ENCODE measurements at places on chromosomes 2 and 18.

- DNase-seq = no peak
Observed at GRCh38 chr2:120441351-120441700, 95.4 kb downstream of the INHBB start.

DNA sequence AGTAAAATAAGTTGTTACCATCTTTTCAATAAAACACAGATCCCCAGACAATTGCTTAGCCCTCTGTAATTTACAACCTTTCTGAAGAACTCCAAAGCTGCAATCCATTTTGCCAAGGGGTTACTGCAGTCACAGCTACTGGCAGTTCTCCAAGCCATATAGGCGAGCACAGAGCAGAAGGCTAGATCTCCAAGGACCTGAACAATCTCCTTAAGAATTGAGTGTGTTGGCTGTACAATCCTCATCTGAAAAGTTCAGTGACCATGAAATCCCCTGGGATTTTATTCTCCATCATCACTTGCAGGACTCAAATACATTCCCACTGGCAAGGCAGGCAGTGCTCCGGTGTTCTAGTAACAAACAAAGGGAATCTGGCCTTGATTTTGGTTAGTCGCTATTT, 103.9 kb upstream of the LRP1B start:
- no peak for DNase-seq

GRCh38 chr18:74163019-74163660, 14.8 kb downstream of the TIMM21 start:
- DNase-seq = no peak

DNA sequence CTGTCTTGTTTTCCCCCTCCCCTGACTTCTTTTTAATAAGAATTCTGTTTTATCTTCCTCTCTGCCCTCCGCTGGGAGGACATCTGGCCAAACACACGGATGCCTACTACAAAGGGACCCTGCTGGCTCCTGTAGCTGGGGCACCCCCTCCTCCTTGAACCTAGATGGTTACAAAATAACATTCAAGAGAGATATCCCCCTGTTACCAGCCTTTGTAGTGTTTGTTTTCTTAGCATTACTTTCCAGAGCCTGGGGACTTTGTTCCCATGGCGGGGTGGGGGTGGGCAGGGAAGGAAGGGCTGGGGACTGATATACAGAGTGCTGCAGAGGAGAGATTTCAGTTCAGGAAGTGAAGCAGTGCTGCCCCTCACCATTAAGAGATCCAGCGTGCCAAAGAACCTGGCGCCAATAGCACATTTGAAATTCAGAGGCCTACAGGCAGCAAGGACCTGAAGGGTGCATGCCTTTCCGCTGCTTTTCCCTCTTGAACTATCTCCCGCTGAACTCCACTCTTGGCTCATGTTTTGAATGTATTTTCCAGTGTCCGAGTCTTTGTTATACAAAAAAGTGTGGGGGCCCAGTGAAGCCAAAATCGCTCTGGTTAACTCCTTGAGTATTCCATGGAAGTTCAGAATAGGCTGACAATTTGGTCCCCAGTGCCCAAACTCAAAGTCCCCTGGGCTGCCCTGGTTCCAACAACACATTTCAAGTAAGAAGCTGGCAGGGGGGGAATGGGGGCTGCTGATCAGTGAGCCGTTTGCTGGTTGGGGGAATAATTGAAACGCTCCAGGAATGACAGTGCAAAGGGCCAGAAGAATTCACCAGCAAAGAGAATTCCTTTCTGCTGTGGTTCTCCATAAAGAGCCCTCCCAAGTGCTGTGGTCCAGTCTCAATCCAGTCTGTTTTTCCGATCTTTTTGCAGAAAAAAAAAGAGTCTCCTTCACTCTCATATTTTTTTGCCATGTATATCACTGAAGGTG, 94.8 kb upstream of the THOC1 start:
- DNase-seq = peak; percentile 26

- peak; percentile 63 for DNase-seq
Observed at GRCh38 chr18:24397131-24397693, 412 bp downstream of the OSBPL1A start.

GRCh38 chr2:8343031-8343430, 338.8 kb upstream of the ID2 start:
- no peak for DNase-seq

GRCh38 chr2:220963930-220964329, 608.2 kb downstream of the EPHA4 start:
- DNase-seq = no peak

DNA sequence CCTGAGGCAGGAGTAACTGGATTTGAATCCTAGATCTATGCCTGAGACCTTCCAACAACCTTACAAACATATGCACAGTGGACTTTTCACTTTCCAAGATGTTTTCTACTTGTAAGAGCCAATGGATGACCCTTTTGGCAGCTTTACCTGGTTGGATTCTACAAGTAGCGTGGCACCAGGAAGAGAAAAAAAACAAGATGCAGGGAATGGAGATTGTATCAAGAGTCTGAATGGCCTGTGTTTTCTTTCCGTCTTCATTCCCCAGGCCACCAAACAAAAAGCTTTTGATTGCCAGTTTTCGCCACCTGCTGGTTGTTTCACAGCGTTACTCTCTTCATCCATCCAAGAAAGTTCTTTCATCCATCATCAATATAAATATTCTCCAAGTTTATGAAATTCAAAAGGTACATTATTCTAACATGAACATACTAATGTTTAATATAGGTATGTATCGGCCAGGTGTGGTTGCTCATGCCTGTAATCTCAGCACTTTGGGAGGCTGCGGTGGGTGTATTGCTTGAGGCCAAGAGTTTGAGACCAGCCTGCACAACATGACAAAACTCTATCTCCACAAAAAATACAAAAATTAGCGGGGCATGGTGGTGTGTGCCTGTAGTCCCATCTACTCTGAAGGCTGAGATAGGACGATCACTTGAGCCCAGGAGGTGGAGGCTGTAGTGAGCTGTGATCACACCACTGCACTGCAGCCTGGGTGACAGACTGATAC, 3.5 kb upstream of the BCL2 start:
- DNase-seq = peak; percentile 61

- DNase-seq = no peak
Observed at GRCh38 chr2:129922571-129923264, 56.7 kb upstream of the RAB6C start.

DNA sequence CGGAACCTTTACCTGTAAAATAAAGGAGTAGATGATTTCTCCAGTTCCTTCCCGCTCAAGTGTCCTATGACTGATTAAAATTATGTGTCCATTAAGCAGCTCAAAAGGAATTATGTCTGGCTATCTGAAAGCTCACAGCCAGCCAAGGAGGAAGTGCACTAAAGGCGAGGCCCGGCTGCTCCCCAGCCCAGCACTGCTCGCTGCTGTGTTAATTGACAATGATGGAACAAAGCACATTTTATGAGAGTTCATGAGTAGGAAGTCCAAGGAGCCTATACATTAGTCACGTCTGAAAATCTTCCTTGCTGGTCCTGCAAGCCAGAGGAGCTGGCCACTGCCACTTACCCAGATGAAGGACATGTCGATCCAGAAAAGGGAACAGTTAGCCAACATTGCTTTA, 14.3 kb downstream of the TTC32 start:
- DNase-seq = no peak

GRCh38 chr18:56986829-56987228, 160.1 kb upstream of the BOD1L2 start:
- no peak for DNase-seq

DNA sequence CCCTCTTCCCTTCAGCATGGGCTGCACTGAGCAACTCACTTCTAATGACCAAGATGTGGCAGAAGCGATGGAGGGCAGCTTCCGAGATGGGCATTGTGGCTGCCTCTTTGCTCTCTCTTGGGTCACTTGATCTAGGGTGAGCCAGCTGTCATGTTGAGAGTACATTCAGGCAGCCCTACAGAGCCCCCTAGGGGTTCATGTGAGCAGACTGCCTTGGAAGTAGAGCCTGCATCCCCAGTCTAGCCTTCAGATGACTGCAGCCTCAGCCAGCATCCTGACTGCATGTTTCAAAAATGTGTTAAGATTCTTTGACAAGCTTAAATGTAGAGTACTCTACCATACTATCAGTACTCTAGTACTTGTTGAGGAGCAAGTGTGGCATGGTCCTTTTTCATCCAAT, 143.9 kb downstream of the NCK2 start:
- DNase-seq = no peak
